MM.1S (cell line): ENCODE measurements at places on chromosomes 13 and 19.

- no peak for DNase-seq
Observed at GRCh38 chr13:67267136-67267535, 37.0 kb upstream of the PCDH9 start.

- DNase-seq: no peak
Observed at GRCh38 chr13:98343461-98343860, 166.4 kb upstream of the RNF113B start.

DNA sequence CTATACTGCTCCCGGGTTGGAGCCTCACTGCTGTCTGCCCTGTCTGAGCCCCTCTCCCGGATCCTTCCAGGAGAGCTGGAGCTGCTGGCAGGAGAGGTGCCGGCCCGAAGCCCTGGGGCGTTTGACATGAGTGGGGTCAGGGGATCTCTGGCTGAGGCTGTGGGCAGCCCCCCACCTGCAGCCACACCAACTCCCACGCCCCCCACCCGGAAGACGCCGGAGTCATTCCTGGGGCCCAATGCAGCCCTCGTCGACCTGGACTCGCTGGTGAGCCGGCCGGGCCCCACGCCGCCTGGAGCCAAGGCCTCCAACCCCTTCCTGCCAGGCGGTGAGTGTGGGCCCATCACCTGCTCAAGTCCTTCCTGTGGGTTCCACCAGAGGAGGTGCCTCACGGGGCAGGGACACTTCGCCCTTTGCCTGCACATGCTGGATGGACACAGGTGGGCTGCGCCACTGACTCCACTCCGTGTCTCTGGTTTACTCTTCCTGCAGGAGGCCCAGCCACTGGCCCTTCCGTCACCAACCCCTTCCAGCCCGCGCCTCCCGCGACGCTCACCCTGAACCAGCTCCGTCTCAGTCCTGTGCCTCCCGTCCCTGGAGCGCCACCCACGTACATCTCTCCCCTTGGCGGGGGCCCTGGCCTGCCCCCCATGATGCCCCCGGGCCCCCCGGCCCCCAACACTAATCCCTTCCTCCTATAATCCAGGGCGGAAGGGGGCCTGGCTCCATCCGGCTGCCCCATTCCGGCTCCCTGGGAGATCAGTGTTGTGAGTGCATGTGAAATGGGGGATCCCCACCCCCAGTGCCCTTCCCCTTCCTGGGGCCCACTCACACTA is 19.8 kb downstream of the EPN1 start:
- DNase-seq: no peak

GRCh38 chr13:39547108-39547507 is 55.9 kb downstream of the LHFPL6 start:
- no peak for DNase-seq

- peak; percentile 10 for DNase-seq
Observed at GRCh38 chr19:41265395-41266153, 1.4 kb downstream of the HNRNPUL1 start.

DNA sequence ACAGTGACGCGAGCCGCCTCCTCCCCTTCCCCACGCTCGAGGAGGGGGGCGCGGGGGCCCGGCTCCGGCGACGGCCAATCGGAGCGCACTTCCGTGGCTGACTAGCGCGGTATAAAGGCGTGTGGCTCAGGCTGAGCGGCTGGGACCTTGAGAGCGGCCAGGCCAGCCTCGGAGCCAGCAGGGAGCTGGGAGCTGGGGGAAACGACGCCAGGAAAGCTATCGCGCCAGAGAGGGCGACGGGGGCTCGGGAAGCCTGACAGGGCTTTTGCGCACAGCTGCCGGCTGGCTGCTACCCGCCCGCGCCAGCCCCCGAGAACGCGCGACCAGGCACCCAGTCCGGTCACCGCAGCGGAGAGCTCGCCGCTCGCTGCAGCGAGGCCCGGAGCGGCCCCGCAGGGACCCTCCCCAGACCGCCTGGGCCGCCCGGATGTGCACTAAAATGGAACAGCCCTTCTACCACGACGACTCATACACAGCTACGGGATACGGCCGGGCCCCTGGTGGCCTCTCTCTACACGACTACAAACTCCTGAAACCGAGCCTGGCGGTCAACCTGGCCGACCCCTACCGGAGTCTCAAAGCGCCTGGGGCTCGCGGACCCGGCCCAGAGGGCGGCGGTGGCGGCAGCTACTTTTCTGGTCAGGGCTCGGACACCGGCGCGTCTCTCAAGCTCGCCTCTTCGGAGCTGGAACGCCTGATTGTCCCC is at the start of gene JUNB:
Gene JUNB, plus strand, starts transcription at position 142 of the 706 bp plus-strand sequence. Its CDS starts 286 bp downstream, at position 428.
- DNase-seq: peak; percentile 93

GRCh38 chr13:22061371-22061805 is 390.5 kb downstream of the FGF9 start:
- DNase-seq: no peak

GRCh38 chr19:1295169-1296012 is 9.7 kb downstream of the EFNA2 start:
- no peak for DNase-seq
